ENCODE measurements at places on chromosomes 7 and 10.

DNA sequence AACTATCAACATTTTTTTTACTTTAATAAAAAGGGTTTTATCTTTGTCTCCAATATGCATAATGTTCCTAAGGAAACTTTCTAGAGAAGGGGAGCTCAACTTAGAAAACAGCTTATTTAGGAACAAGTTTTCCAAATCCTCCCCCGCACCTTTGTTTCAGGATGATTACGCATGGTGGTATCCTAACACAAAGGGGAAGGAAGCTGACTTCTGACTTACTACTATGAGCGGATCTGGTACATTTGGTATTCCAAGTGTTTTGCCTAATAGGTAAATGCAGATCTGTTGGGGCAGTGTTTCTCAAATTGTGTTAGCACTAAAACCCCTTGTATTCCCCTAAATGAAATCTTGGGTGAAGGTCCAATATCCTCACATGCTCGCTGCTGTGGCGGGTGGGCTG, 229.3 kb upstream of the KLF14 start:
- no peak for DNase-seq

- peak; percentile 53 for DNase-seq
Observed at GRCh38 chr7:44084701-44085100, 2.4 kb upstream of the POLM start.

GRCh38 chr10:51082857-51083256, 8.6 kb downstream of the PRKG1 start:
- no peak for DNase-seq

DNA sequence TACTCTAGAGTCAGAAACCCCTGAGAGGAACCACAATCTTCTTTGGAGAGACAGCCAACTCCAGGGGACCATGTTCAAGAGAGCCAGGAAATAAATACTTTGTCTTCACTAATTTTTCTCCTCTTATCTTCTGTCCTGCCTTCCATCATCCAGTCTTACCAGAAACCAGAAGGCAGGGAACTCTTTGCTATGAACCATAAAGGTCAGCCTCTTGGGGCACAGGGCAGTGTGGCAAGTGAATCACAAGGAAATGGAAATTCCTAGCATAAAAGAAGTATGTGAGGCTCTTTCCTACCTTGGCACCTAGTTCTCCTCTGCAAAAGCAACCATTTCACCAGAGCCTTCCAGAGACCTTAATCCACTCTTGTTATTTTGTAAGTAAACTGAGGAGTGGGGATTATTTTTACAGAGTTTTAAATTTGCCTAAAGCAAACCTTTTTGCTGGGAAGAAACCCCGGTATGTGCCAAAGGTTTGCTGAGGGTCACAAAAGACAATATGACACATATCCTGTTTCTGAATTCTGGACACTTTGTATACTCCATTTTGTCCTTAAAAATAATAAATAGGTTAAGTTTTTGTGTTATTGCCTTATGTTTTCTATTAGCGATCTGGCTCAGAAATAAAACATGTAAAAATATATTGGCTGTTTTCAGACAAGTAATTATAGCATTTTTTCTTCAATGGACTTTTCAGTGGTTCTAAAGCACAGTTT, 87.1 kb downstream of the ADAM22 start:
- DNase-seq = no peak

- no peak for DNase-seq
Observed at GRCh38 chr10:126022841-126023240, 126.5 kb downstream of the FANK1 start.

DNA sequence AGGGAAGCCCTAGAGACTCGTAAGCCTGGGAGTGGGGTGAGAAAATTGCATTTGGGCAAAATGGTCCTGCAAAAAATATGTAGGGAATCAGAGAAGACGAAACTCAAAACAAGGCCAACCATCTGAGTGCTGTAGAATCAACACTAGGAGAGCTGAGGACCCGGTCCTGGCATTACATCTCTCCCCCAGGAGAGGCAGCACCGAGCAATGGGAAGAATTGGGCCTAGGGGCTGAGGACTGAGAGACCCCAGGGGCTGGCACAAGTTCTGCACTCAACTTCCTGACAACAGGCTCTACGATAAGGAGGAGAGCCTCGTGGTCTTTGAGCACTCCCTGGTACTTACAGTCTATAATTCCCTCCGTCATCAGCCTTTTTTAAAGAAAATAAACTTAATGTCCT, 47.6 kb downstream of the BPGM start:
- no peak for DNase-seq

DNA sequence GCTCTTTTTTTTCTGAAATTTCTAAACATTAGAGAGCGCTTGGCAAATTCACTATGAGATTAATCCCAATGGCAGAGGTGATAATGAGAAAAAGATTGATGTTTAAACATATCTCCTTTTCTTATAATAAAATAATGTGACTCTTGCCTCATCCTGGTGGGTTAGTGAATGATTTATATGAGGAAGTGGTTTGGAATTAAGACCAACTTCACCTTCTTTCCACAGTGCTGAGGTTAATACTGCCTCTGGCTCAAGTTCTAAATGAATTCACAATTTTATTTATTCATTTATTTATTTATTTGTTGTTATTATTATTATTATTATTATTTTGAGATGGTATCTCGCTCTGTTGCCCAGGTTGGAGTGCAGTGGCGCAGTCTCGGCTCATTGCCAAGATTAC, 40.5 kb upstream of the ADO start:
- DNase-seq = no peak

DNA sequence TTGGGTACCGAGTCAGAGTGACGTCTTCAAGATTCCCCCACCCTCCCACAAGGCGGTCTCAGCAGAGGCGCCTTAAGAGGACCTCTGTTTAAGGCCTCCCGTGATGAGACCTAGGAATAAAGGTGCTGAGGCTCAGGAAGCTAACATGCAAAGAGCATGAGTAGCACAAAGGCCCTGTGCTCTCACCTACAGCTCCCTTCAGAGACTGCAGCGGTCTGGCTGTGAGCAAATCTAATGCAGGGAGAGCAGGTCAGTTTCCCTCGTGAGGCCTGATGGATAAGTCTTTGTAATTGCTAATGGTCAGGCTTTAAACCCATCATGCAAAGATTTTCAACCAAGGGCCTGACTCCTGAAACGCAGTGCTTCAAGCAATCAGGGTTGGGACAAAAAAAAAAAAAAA, 909.3 kb upstream of the GHITM start:
- DNase-seq = no peak

DNA sequence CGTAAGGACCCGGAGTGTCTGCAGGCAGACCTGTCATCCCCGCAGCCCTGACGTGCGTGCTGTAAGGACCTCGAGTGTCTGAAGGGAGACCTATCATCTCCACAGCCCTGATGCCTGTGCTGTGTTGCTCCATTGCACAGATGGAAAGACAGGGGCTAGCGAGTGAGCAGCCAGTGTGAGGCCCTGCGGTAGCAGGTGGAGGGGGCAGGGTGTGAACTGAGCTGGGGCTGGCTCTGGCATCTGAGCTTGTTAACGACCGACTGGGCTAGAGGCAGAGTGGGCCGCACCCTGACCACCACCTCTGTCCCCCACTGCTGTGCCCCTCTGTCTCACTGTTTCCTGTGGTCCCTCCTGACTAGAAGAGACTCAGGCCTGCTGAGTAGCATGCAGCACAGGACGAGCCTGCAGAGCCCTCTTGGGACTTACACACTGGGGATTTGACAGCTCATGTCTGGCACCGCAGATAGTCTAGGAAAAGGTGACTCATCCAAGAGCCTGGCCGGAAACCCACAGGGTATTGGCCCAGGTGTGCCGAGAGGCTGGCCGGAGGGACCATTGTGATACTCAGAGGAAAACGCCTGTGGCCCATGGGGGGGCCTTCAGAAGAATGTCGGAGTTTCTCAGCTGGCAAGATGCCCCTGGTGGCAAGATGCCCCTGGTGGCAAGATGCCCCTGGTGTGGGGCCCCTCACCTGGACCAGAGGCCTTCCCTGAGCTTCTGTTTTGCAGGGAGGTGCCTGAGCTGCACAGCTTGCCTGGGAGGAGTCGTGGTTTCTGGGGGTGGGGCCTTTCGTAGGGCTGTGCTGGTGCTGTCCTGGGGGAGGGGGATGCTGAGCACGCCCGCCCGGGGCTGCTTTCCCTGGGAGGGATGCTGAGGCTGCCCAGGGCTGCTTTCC, 34.3 kb downstream of the INPP5A start:
- DNase-seq = peak; percentile 92

DNA sequence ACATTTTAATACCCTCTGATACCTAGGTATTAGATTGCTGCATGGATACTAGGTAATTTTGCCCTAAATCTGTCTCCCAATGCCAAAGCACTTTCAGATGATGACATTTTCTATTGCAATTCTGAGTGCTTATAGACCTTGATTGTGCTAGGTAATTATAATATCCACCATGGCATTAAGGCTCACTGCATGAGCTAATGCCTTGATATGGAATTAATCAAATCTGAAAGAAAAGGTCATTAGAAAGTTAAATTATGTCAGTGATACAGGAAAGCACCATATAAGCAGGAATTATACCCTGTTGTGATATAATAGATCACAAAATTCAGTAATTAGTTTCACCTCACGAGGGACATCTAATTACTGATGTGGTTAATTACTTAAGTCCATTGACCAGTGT, 521.4 kb downstream of the DNAJB9 start:
- no peak for DNase-seq

DNA sequence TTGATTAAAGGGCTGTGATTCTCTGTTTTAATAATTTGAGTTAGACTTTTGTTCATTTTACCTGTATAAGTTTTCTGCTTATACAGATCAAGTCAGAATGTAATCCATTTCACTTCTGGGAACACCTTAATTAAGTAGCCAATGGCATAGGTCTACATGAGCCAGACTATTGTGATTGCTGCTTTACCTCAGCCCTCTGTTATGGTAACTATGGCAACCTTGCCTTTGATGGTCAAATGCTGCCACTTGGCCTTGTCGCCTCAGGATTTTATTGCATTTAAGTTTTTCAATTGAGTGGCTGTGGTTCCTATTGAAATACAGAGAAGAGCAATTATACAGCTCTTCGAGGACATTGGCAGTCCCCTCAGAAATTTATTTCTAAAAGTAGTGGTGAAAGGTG, 64.3 kb upstream of the TMEM106B start:
- DNase-seq = no peak

DNA sequence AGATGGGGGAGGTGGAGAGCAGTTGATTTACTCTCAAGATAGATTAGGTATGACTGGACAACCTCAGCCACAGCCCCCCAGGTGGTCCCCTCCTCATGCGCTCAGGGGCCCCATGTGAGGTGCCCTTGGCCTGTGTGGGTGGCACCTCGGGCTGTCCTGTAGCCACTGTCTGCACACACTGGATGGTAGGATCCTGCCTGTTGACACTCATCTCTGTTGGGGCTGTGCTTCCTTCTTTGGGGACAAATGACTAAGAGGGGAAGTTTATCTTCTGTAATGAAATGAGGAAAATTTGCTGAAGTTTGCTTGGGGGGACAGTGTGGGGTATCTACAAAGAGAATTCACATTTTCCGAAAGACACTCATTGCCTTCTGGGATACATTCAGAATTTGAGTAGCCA, 53.6 kb upstream of the ANTXRL start:
- DNase-seq = no peak

GRCh38 chr10:76388321-76389023, 957.0 kb downstream of the LRMDA start:
- no peak for DNase-seq

DNA sequence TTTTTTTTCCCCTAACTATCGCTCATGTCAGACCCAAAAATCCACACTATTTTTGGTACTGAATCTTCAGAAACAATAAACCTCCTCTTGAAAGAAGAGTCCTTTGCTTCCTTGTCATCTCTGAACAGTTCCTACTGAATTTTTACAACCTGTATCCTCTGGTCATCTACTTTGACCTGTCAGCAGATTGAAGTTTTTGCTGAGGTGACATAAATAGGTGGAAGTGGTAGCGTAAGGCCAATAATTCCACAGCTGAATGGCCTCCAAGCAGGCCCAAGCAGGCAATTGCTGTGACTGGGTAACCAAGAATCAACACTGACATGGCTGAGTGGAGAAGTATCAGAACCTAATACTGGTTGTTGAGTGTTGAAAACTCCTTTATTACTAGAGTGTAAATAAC, 117.4 kb upstream of the MAGI2 start:
- no peak for DNase-seq

Measured in fibroblast of skin of back (primary cell).